ENCODE measurements at places on chromosomes 16 and 17. TPM values are rescaled to one million over a fixed set of nuclear protein-coding genes. Genes with fewer than 3 reads are reported as not detected.
A peak's percentile ranks its signal among the peaks of the same experiment; 100 is the strongest.

The GRIN2C gene
- total RNA-seq, result 0.30 TPM

GRCh38 chr17:43779145-43780125 is 658 bp upstream of the DUSP3 start:
- DNase-seq, result no peak

GRCh38 chr16:76197900-76198299 is 79.3 kb upstream of the CNTNAP4 start:
- no peak for DNase-seq

DNA sequence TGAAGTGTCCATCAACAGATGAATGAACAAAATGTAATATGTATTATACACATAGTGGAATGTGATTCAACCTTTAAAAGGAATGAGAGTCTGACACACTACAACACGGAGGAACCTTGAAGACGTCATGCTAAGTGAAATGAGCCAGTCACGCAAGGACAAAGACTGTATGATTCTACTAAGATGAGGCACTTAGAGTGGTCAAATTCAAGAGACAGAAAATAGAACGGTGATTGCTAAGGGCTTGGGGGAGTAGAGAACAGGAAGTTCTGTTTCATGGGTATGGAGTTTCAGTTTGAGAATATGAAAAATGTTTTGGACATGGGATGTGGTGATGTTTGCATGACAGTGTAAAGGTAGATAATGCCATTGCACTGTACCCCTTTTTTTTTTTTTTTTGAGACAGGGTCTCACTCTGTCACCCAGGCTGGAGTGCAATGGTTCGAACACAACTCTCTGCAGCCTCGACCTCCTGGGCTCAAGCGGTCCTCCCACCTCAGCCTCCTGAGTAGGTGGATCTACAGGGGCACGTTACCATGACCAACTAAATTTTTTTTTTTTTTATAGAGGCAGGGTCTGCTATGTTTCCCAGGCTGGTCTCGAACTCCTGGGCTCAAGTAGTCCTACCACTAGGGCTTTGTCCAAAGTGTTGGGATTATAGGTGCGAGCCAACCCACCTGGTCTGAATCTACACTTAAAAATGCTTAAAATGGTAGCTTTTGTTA is 2.9 kb upstream of the CCDC102A start:
- DNase-seq, result peak; percentile 9

The CCL8 gene
- 5.9 TPM for total RNA-seq

DNA sequence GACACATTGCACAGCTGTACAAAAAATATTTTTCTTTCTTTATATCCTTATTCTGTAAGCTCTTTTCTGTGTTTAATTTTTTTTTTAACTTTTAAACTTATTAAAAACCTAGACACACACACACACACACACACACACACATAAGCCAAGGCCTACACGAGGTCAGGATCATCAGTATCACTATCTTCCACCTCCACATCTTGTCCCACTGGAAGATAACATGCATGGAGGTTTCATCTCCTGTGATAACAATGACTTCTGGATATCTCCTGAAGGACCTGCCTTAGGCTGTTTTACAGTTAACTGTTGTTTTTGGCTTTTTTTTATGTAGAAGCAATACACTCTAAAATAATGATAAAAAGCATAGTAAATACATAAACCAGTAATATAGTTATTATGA is 71.2 kb downstream of the TNRC6C start:
- no peak for DNase-seq

The PRAC2 gene
- total RNA-seq, result 12.9 TPM

GRCh38 chr16:79012671-79013434 is 587.7 kb downstream of the MAF start:
- no peak for DNase-seq

The CMTM4 gene
- total RNA-seq, result 150 TPM

DNA sequence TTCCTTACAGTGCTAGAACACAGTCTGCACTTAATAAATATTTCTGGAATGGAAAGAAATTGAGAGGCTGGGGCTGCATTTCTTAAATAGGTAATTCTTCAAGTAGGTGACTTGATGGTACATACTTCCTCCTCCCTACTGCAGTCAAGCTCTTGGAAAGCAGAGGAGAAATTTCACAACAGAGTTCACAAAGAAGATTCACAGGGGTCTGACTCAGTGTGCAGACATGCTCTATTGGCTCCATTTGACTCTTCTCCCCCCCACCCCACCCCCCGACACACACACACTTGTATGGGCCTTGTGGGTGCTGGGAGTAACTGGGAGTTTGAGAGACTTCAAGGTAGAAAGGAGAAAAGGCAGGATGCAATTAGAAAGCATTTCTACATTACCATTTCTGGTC is 6.2 kb upstream of the MYOCD start:
- DNase-seq, result no peak

The TBC1D3 gene
- not detected for total RNA-seq

GRCh38 chr16:57377080-57377841 is 5.0 kb downstream of the CX3CL1 start:
- no peak for DNase-seq

The NME2 gene
- total RNA-seq, result 708 TPM

The NOD2 gene
- total RNA-seq, result 0.79 TPM

The LGALS9 gene
- total RNA-seq, result 370 TPM

The KRT28 gene
- total RNA-seq, result not detected

GRCh38 chr17:58092797-58093385 is 9.7 kb downstream of the DYNLL2 start:
- no peak for DNase-seq

GRCh38 chr16:26569793-26570192 is 496.9 kb upstream of the C16orf82 start:
- no peak for DNase-seq

The NME1 gene
- 168 TPM for total RNA-seq
